Stimulated activated CD8-positive, alpha-beta memory T cell treated with anti-CD3 and anti-CD28 coated beads, Interleukin-2, amount 100 ng/mL, for 48 hours (primary cell): ENCODE measurements at places on chromosomes 4 and X.
A peak's percentile ranks its signal among the peaks of the same experiment; 100 is the strongest.

DNA sequence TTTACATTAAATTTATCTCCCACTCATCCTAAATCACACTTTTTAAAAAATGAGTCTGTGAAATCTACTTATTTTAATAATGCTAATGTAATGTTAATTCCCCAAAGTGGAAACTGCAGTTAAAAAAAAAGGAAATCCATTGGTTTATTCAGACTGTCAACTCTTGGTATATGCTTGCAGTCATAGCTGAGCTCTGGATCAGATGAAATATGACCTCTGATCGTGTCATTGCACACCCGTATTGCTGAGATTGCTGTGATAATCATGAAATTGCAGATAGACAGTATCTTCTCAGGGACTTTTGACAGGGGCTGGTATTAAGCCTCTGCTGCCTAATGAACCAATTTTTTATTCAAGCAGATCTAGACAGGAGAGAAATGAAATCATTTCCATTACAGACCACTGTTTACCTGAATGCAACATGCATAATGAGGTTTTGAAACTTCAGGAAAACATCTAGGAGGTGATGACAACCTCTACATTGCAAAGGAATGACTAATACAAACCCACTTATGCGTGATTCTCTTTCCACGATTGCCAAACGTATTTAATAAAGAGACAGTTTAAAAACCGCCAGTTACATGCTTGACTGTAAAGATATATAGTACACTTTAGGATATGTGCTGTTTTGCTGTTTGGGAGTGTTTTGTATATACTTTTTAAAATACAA, 138.3 kb upstream of the PUDP start:
- DNase-seq, result no peak

GRCh38 chr4:6233929-6234328, 33.6 kb upstream of the JAKMIP1 start:
- DNase-seq, result no peak

GRCh38 chrX:68832101-68832416, 3.2 kb downstream of the EFNB1 start:
- no peak for DNase-seq

DNA sequence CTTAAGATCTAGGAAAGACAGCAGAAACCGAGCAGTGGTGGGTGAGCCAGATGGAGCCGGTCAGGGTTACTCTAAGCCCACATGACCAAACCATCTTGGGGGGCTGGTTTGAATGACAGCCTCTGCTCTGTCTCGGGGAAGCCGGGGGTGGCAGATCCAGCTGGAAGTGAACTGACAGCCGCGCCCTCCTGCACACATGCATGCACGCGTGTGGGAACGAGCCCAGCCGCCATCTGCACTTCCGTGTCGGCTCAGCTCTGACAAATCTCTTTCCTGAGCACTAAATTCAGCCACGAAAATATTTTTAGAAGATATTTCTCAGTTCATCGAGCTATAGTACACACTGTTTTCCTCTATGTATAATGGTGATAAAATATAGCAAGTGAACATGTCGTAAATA, 115.5 kb downstream of the DCTD start:
- no peak for DNase-seq

GRCh38 chr4:86302251-86302650, 57.6 kb downstream of the MAPK10 start:
- no peak for DNase-seq

GRCh38 chr4:156252358-156252921, 298.8 kb upstream of the CTSO start:
- DNase-seq, result no peak

DNA sequence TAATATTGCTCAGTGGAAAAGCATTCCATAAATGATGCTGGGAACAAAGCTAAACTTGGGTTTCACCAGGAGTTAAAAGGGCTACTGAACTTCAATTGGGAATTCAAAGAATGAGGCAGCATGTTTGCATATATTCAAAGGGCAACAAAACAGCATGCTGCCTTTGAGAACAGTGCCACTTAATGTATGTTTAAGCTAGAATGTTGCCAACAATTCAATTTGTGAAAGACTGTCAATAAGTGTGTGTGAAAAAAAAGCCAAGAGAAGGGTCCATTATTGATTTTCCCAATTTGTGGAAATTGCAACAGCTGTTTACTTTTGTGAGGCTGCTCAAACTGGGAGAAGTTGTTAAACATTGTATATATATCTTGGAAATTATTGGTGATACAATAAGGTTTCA, 701.9 kb upstream of the ACTRT1 start:
- no peak for DNase-seq

DNA sequence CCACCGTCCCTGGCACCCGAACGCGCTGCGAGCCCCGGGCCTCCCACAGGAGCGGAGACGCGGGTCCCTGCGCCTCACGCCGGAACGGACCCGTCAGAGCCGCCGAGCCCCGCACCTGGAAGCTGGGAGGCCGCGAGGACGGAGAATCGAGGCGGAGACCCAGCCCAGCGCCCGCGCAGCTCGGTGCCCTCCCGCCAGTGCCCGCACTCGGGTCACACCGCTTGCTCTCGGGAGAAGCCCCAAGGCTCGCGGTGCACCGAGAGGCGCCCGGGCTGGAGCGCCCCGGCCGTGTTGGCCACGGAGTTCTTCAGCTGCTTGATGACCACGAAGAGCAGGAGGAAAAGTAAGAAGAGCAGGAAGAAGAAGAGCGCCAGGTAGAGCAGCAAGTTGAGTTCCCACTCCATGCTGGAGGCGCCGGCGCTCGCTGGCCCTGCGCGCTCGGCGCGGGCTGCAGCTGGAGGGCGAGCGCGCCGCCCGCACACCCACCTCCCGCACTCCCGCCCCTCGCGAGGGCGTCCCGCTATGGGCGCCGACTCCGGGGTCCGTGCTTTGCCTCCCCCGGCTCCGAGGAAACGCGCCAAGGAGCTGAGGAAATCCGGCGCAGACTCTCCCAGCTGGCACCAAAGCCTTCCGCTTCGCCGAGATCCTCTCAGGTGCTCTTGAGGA, at the start of gene SMIM43:
TSS of gene SMIM43 (minus strand) at position 463 of the 666 bp plus-strand sequence. CDS start at position 404, 59 bp downstream.
- DNase-seq, result no peak

GRCh38 chr4:808860-809570, 16.9 kb downstream of the CPLX1 start:
- no peak for DNase-seq

DNA sequence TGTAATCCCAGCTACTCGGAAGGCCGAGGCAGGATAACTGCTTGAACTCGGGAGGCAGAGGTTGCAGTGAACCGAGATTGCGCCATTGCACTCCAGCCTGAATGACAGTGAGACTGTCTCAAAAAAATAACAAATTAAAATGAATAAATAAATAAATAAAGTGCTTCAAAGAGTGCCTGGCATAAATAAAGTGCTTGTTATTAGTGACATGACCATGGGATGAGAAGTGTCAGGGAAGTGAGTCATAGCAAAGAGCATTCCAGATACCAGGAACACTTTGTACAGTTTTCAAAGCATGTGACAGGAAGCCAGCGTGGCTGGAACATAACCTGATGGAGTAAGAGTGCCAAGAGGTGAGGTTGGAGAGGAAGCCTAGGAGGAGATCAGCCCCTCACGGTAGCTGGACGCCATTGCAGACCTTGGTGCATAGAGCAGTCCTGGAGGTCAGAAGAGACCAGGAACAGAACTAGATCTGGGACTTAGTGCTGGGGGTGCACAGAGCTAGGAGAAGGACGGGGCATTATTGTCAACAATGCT, 6.0 kb upstream of the WDR13 start:
- DNase-seq, result no peak

- DNase-seq, result peak; percentile 21
These were observed 26.0 kb downstream of the KIT start for GRCh38 chr4:54683616-54684346.

DNA sequence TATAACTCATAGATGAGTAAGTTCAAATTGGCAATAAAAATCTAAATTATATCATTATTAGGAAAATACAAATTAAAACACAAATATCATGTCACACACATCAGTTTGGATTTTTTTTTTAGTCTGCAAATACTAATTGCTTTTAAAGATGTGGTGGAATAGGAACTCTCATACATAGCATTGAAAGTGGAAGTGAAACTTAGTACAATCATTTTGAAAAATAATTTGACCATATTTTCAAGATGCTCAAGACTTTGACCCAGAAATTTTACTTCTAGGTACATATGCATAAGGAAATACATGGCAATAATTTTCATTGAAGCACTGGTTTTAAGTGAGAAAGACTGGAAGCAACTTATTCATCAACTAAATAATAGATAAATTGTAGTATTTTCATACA, 147.5 kb upstream of the SMIM31 start:
- DNase-seq, result no peak

- no peak for DNase-seq
These were observed 259.8 kb upstream of the CLNK start for GRCh38 chr4:10944321-10944720.

- no peak for DNase-seq
These were observed 43.1 kb upstream of the PRR27 start for GRCh38 chr4:70110917-70111316.

GRCh38 chr4:100314057-100314456, 123.8 kb upstream of the DDIT4L start:
- DNase-seq, result no peak

GRCh38 chr4:99148550-99148949, 4.5 kb upstream of the ADH4 start:
- DNase-seq, result no peak

DNA sequence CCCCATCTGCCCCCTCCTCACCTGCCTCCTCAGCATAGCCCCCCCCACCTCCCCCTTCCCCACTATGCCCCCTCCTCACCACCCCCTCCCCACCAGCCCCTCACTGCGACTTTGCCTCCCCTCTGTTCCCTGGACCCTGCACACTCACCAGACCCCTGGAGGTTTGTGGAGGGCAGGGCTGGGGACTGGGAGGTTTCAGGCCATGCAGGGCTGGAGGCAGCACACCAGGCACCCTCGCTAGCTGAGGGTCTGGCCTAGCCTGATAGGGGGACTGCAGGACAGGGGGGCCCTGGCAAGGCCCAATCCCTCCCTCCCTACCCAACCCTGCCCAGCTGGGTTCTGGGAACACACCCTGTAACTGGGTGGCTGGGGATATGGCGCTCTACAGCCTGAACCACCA, 28.0 kb downstream of the TACC3 start:
- DNase-seq, result no peak

DNA sequence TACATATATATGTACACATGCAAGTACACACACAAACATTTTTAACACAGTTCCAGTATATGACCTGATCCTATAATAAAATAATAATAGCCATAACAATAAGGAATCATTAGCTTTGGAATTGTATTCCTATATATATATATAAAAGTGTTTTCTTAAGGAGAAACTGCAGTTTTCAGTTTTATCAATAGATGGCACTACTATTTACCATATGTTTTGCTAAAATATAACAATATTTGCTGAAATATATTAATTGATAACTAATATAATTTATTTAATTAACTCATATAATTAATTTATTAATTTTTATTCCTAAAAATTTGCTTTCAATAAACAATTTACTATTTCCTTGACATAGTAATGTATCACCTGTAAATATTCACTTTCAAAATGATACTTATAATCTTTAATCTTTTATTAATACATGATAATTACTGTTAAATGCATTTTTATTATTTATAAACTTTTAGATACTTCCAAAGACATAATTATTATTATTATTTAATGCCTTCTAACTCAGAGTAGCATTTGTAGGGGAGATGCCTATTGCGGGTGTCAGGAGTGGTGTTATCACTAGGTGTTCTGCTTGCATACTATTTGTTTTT, 599.5 kb downstream of the FSTL5 start:
- DNase-seq, result no peak

GRCh38 chrX:13646154-13646549, 6.8 kb upstream of the TCEANC start:
- peak; percentile 8 for DNase-seq

DNA sequence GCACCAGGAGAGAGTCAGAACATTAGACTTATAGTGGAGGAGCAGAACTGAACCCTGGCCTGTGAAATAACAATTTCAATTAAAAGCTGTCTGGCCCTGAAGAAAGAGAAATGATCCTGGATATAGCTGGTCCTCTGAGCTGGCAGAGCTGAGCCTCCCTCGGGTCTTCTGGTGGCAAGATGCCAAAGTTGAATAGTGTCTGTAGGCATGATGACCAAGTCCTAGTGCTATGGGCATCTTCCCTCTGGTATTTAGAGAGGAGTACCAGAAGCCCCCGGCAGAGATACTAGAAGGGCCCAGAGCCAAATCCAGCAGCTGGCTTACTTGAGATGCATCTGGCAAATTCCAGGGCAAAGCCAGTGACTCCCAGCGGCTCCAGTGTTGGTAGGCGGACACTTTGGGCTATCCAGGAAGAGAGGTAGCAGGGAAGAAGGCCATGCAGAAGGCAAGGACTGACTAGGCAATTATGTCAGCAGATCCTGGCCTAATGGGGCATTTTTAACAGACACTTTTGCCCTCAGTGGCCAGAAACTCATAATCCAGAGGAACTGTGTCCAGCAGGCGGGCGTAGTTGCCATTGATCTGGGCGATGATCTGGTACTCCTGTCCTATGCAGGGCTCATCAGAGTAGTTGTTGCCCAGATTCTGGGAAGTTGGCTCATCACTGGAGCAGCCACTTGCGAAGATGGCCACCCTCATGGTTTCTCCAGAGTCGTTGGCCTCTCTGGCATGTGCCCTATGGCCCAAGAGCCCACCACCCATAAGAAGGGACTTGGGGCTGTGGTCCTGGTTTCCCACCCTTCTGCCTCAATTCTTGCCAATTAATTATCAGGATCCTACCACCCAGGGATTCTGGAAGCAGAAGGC, 17.9 kb downstream of the VSIG4 start:
- no peak for DNase-seq

- no peak for DNase-seq
These were observed 8.3 kb downstream of the KLHL13 start for GRCh38 chrX:118108304-118108703.

GRCh38 chr4:37821953-37822605, 4.4 kb upstream of the PGM2 start:
- DNase-seq, result no peak

- no peak for DNase-seq
These were observed 68.8 kb downstream of the SEC24D start for GRCh38 chr4:118767109-118767508.

DNA sequence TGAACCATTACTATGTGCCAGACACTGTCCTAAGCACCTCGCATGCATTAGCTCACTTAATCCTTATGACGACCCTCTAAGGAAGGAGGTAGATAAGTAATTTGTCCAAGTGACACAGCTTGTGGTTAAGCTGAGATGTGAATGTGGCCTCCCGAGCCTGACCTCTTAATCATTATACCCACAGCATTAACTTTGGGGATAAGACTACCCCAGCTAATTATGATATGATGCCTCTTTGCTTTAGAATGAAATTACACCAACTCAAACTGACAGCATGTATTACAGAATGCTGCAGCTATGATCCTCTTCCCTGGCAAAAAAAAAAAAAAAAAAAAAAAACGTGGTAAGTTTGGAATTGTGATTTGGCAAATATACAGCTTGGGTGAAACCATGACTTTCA, 53.5 kb downstream of the APBB2 start:
- DNase-seq, result no peak
